Activated CD4-positive, alpha-beta T cell treated with anti-CD3 and anti-CD28 coated beads for 1 hour (primary cell): ENCODE measurements at places on chromosomes 4 and X.

- DNase-seq: no peak
Observed at GRCh38 chr4:101218894-101219293, 128.4 kb downstream of the PPP3CA start.

DNA sequence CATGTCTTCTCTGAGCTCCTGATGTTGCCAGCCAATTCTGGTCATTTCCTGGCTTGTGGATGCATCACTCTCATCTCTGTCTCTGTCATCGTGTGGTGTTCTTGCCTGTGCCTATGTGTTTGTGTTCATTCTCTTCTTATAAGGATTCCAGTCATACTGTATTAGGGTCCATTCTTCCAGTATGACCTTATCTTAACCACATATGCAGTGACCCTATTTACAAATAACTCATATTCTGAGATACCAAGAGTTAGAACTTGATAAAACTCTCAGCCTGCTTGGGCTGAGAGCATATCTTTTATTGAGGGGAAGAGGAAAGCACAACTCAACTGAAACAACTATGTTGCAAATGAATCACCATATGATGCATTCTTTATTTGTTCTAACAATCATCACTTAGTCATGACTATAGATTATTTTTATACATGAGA lies 189.0 kb upstream of the ANXA10 start:
- DNase-seq: no peak

DNA sequence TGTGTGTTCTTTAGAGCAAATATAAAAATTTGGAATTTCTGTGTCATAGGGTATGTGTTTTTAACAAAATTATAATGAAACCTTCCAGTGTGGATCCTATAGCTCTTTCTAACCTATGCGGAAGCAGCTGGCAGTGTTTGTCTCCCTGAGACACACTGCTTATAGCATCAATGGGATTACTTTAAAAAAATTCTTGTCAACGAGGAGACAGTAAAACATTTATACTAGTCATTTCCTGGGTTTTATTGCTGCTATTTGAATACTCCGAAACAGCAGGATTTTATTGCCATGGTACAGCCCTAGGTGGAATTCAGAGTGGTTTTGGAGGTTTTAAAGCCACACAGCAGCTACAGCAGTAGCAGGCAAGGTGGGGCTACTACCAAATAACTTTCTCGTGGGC lies 145.1 kb upstream of the IL1RAPL2 start:
- no peak for DNase-seq

- DNase-seq: no peak
Observed at GRCh38 chrX:50093625-50094024, 107.2 kb downstream of the AKAP4 start.

DNA sequence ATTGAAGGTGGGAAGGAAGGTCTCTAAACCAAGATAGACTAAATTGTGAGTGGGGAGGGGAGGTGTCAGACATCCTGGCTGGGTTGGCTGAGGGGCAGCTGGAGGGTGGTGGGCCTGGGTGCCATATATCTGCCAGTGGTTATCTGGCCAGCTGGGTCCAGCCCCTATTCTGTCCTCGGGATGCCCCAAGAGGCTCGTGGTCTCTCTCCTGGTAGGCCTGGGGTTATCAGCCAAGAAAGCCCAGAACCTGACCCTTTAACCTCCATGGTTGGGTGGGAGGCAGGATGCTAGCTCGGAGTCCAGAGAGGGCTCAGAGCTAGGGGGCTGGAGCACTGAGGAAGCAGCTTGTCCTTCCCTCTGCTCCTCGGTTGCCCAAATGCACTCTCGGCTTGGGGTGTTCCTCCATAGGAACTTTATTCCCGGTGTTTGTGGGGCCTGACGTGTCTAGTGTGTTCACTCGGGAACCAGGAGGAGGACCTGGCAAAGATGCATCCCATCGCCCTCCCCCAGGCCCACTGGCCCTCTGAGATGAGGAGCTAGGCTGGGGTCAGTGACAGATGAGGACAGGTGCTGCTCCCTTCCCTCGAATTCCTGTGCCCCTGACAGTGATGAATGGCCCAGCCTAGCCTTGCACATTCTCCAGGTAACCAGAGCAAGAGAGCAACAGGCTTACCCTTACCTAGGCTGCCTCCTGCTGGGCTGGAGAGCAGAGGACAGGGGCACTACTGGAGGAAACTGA lies 5.2 kb upstream of the EFNB1 start:
- no peak for DNase-seq
